ENCODE measurements at places on chromosomes 2 and 18.

DNA sequence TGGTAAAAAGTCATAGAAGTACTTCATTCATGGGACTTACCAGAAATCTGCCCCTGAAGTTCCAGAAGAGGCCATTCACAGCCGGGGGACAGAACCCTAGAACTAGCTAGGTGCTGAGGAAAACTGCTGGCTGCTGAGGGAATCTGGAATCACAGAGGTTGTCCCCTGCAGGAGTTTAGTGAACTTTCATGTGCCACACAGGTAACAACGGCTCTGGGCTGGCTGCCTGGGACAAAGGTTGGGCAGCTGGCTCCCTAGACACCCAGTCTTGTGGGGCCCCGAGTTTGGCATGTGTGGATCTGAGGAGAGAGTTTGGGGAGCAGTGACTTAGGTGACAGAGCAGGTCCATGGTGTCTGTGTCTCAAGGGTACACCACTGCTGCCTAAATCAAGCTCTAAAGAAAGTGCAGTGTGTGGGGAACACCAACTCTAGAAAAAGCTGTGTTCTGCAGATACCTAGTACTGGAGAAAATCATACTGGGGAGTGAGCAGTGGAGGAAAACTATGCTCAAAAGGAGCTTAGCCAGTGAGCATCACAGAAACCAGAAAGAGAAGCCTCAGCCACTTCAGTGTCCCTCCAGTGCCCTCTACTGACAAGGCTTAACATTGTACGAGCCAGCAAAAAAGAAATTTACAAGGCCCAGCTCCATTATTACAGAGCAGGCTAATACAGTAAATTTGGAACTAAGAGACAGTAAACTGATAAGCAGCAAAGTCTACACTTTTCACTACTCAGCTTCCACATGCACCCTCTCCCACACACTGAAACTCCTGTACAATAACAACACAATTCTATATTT, 15.2 kb downstream of the GALNT3 start:
- DNase-seq: no peak

DNA sequence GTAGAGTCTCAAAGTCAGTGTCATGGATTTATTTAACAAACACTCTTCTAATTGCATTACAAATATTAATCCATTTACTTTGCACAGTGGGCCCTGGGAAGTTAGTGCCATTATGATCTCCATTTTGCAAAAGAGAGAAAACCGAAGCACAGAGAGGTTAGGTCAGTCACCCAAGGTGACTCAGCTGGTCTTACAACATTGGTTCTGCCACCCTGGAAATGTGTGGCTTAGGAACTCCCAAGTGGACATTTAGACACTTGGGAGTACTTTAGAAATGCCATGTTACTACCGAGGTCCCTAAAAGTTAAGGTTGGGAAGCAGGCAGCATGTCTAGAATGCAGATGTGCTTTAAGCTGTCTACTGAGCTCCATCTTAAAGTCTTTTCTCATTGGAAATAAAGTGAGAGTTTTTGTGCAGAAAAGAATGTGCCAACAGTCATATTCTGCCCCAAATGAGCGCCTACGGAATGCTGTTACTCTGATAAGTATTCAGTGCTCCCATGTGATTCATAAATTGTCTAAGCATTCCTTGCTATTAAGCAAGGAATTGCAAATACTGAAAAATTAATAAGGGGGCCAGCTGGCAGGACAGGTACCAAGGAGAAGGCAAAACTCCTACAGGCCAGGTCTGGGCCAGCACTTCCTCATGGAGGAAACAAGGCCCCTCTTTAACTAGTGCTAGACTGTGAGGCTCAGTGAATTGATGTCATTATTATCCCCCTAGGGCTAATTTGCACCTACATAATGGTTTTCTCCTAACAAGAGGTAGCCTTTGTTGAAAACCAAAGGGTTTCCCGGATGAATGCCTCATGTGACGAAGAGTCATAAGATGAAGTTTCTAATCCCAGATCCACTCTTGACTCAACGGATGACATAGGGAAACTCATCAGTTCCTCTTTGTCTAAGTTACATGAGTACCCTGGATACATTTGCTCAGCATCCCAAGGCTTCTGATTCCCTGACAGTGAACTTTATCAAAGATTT, 16.3 kb downstream of the NRP2 start:
- no peak for DNase-seq

DNA sequence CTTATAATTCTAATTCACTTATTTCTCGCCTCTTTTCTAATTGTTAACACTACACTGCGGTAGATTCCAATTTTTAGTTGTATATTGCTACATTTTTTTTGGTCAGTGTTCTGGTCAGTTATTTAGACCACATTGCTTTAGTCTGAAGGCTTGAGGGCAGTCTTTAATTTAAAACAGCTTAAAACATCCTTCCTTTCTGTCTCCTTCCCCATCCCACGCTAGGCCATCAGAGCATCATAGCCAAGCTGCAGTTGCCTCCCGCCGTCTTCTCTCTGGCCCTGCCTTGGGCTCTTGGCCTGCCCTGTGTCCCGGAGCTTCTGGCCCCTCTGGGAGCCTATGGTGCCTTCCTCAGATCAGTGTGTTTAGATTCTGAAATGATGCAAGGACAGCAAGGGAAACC, 52.6 kb upstream of the GLI2 start:
- no peak for DNase-seq

DNA sequence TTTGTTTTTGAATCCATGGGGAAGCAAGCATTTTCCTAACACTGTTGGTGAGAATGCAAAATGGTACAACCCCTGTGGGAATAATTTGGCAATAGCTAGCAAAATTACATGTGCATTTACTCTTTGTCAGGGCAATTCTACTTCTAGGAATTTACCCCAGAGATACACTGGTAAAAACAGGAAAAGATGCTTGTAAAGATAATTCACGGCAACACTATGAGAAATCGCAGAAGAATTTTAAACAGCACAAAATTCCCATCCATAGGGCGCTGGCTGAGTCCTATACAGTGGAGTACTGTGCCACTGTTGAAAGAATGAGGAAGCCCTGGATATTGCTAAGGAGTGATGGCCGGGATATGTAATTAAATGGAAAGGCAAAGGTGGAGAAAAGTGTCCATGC, 75.8 kb downstream of the DGKD start:
- no peak for DNase-seq

GRCh38 chr2:234422273-234422732, 74.6 kb downstream of the ARL4C start:
- no peak for DNase-seq

DNA sequence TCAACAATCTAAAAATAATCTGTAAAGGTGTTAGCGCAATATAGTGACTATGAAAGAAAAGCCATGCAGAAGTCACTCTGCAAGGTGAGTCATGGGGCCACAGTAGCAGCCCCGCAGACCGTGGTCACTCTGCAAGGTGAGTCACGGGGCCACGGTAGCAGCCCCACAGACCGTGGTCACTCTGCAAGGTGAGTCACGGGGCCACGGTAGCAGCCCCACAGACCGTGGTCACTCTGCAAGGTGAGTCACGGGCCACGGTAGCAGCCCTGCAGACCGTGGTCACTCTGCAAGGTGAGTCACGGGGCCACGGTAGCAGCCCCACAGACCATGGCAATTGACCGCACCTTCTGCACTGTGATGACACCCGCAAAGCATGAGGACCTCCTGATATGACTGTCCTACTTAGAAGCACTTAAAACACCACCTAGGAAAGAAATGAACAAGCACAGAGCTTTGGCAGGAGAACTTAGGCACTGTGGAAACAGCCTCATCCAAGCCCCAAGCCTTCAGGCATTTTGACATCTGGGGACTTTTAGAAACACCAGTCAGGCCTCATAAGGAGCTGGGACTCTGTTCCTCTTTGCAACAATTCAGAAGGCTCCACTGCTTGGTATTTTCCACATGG, 70.1 kb downstream of the LDLRAD4 start:
- DNase-seq: no peak

DNA sequence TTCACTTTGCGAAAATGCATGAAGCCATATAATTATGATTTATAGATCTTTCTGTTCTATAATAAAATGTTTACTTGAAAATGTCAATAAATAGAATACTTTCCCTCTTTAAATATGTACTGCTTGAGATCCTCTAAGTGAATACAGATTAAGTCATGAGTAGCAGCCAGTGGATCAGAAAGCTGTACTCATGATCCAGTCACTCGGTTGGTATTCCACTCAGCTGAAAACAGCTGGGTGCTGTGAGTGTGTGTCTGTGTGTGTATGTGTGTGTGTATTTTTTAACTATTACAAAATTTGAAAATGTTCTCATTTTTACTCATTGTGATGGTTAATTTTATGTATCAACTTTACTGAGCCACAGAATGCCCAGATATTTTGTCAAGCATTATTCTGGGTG, 141.6 kb upstream of the CYP26B1 start:
- no peak for DNase-seq

- no peak for DNase-seq
Observed at GRCh38 chr18:73419531-73419930, 551.7 kb upstream of the NETO1 start.

DNA sequence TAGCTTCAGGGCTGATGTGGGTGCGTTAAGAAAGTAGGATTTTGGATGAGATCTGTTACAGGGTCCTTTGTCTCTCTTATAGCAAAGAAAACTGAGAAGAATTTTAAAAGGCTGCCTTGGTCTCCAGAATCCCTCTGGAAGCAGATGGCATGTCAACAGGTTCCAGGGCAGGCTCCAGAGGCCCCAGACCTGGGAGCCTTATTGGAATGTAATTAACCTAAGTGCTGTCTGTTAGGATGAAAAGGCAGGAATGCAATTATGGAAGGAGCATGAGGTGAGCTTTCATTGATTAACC, 97.2 kb upstream of the PKDCC start:
- no peak for DNase-seq

- DNase-seq: no peak
Observed at GRCh38 chr2:138112536-138112935, 148.3 kb downstream of the HNMT start.

DNA sequence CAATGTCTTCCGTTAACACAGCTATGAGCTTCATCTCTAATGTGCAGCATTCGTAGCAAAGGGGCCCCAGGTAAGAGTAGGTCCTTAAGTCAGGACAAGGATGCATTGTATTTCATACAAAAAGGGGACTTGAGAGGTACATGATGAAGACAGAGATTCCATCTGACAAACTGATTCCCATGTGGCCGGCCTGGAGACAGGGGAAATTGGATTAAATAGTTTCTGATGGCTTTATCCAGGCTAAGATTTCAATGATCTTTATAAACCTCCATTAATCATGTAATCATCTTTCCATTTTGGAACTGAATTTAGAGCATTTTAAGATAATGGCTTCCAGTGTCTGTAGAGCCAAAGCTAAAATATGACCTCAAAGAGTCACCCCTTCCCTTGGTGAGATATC, 111.3 kb downstream of the NCKAP5 start:
- no peak for DNase-seq

GRCh38 chr2:63743170-63743981, 98.3 kb upstream of the UGP2 start:
- DNase-seq: no peak

DNA sequence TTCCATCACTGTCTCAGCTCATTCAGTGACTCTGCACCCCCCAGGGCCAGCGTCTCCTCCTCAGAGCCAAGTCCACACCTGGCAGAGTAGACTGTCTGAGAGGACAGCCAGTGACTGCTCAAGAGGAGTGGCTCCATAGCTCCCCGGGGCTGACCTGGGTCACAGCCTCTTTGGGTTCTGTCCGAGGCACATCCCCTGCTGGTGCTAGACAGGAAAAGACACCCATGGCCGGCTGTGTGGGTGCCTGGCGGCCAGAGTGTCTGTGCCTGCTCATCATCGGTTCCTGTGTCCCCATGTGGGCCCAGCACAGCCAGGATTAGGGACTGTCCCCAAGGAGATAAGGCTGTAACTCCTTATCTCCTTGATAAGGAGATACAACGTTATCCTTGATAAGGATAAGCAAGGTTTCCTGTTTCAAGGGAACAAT, 3.5 kb upstream of the CROCC2 start:
- no peak for DNase-seq

- no peak for DNase-seq
Observed at GRCh38 chr2:137333386-137334165, 568.2 kb downstream of the THSD7B start.

DNA sequence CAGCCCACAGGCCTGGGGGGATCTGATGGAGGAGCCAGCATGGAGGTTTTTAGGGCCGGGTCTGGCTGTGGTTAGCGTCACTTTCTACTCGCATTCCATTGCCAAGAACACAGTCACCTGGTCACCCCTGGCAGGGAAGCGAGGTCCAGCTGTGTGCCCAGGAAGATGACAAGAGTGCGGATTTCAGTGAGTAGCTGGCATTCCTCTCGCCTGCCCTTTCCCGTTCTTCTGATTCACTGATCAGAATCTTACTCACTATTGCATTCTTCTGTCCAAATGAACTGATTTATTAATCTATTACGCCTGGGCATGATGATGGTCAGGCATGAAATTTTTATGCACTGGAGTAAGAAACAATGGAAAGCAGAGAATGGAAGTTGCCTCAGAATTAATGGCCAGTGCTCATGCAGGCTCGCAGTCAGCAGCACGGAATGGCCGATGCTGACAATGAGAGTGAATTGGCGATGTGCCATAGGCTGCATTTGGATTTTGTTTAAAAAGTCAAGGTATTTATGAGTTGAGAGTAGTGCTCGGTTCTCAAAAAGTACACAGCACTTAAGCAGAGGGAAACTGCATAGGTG, 76.4 kb upstream of the MGAT5 start:
- DNase-seq: no peak

GRCh38 chr2:26429779-26430578, 28.3 kb downstream of the DRC1 start:
- peak; percentile 21 for DNase-seq

DNA sequence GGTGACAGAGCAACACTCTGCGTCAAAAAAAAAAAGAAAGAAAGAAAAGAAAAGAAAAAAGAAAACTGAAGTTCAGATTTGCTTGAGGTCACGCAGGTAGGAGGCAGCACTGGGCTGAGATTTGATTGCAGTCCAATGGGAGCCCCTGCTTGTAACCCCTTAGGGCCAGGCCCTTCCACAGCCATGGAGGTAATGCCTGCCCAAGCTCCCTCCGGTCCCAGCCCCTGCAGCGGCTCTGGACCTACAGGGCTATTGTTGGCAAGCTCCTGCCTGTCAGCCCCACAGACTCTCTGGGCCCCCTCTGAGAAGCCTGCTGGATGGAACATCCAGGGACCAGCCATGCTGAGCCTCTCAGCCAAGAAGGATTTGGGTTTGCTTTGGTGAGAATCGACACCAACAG, 12.2 kb downstream of the ZFP36L2 start:
- no peak for DNase-seq

GRCh38 chr18:23675236-23675635, 12.5 kb upstream of the ANKRD29 start:
- no peak for DNase-seq
